ENCODE measurements at places on chromosomes 1 and 21. TPM values are rescaled to one million over a fixed set of nuclear protein-coding genes. Genes with fewer than 3 reads are reported as not detected.

DNA sequence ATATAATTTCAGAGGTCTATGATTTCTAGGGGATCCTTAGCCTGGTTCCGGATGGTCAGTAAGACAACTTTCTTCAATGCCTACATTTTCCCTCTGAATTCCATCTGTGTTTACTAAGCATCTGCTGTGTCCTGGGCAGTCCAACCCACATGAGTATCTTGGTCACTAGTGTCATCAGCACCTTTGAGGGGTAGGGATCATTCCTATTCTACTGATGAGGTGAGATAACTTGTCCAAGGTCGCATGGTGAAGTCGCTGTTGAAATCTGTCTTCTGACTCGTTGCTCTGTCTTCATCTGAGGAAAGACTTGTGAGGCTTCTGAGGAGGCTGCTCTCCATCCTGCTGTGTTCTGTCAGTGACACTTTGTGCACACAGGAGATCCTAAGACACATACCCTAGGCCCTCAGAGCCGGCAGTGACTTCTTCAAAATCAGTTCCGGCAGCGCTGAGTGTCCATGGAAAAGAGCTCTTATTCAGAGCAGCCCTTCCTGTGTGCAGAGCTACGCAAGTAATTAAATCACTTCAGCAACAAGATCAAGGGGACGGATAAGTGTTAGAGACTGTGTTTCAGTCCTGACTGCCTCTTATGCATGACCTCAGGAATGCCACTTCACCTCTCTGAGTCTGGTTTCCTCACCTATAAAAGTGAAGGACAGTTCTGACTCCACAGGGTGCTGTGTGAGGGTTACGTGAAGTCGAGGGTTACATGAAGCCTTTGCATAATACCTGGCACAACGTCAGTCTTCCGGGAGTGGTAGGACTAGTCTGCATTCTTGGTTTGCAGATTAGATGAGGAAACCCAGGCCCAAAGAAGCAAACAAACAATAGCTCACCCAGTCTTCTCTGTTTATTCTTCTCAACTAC, 28.4 kb downstream of the AK2 start:
- peaks cover 18% of the 10 kb centered on the region for H3K36me3 ChIP-seq
- no peaks in the 10 kb centered on the region for H3K27me3 ChIP-seq
- DNase-seq = no peak

GRCh38 chr1:64340361-64340760, 129.6 kb upstream of the CACHD1 start:
- peaks cover 3% of the 10 kb centered on the region for H3K4me1 ChIP-seq
- H3K4me3 ChIP-seq = no peak overlapping the region
- peaks cover 8% of the 10 kb centered on the region for H3K27me3 ChIP-seq

DNA sequence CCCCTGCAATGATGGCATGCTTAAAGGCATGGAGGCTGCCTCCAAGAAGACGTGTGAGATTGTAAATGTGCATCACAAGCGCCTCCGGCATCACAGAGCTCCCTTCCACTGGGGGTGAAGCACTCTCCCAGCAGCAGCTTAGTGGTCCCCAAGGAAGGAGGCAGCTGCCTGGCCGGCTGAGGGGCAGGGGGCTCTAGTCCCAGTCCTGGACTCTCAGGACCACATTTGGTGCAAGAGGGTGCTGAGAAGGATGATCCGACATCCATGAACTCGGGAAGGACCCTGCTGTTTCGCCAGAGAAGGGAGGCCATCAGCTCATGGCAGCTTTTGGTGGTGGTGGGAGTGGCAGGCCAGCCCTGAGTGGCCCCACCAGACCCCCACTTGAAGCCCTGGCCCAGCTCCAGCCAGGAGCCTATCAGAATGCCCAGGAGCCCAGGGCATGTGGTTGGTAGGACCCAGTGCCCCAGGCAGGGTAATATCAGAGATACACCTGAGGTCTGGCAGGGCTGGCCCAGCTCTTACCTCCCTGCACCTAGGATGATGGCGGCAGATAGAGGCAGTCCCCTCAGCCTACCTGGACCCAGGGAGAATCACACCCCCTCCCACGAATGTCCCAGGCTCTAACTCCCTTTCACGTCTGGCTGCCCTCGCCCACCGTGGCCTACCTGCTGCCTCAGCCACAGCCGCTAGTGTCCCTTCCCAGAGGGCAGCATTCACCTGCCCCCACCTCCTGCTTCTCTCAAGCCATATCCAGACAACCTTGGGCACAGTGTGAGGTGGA, 2.4 kb upstream of the WNT9A start:
- no peak overlapping the region for H3K27ac ChIP-seq
- H3K4me3 ChIP-seq = peak overlapping the region; percentile 28
- H3K27me3 ChIP-seq = peaks cover 2% of the 10 kb centered on the region
- H3K4me1 ChIP-seq = peaks cover 34% of the 10 kb centered on the region
- DNase-seq = no peak

DNA sequence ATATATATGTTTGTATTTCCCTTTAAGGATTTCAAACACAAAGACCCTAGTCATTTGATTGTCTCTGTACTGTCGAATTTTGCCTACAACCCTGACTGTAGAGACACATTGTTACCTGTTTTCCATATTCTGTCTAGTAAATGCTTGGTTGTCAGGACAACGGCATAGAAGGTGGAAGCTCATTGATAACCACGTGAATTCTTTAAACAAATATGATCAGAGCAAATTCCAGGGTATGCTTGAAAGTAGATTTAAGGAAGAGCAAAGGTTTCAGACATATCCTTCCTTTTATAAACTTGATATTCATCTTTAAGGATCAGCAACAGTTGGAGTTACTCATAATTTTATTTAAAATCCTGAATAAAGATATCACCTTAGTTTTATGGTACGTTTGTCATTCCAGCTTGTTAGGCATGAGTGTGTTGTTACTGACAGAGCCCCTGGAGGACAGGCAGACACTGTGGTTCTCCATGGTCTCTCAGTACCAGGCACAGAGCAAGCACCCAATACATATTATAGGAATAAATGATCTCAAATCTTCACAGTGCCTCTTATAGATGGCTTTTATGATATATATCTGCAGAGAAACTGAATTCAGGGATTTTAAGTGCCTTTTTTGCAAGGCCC, 203.2 kb downstream of the FGGY start:
- H3K36me3 ChIP-seq = no peaks in the 10 kb centered on the region
- H3K27ac ChIP-seq = no peak overlapping the region
- DNase-seq = no peak
- H3K4me1 ChIP-seq = peaks cover 34% of the 10 kb centered on the region

GRCh38 chr1:27038020-27038419, 25.4 kb upstream of the TENT5B start:
- H3K4me3 ChIP-seq = no peak overlapping the region
- no peak for DNase-seq
- peaks cover 3% of the 10 kb centered on the region for H3K27me3 ChIP-seq
- no peaks in the 10 kb centered on the region for H3K36me3 ChIP-seq

- H3K4me1 ChIP-seq = peaks cover 31% of the 10 kb centered on the region
- H3K27me3 ChIP-seq = no peaks in the 10 kb centered on the region
- H3K4me3 ChIP-seq = no peak overlapping the region
- no peak for DNase-seq
Measured at GRCh38 chr1:30929135-30929889, 20.8 kb upstream of the SDC3 start.

- no peak for DNase-seq
- H3K4me1 ChIP-seq = peaks cover 56% of the 10 kb centered on the region
- no peaks in the 10 kb centered on the region for H3K27me3 ChIP-seq
Measured at GRCh38 chr1:246069581-246069980, 437.5 kb downstream of the SMYD3 start.

TNFRSF14 gene
- total RNA-seq = 0.95 TPM

IL12RB2 gene
- total RNA-seq = not detected

S100B gene
- total RNA-seq = 0.41 TPM

CFHR2 gene
- not detected for total RNA-seq

CELA3A gene
- total RNA-seq = not detected

CSF3R gene
- total RNA-seq = not detected

Data from chondrocyte (in vitro differentiated cells).